Hematopoietic multipotent progenitor cell treated with erythropoietin and hydrocortisone succinate and interleukin-3 and kit ligand, for 8 days (in vitro differentiated cells): ENCODE measurements at places on chromosomes 7 and 10.

- no peak for DNase-seq
These were observed 297.8 kb downstream of the RPS24 start for GRCh38 chr10:78331391-78331922.

GRCh38 chr7:15446722-15447121, 115.1 kb downstream of the AGMO start:
- no peak for DNase-seq

DNA sequence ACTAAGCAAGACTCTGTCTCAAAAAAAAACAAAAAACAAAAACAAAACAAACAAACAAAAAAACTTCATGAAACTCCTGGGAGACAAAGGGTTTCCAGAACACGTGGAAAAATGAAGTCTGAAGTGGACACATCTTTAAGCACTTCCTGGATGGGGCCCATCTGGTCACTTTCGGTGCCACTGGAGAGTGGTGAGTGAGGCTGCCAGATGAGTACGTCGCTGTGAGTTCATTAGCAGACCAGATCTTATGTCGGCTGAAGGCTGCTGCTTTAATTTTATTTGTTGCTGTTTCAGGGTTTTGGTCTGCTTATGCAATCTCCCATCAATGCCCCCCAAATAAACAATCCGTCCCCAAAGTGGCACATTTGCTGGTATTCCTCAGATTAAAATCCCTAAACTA, 64.4 kb downstream of the NPTX2 start:
- DNase-seq, result no peak

DNA sequence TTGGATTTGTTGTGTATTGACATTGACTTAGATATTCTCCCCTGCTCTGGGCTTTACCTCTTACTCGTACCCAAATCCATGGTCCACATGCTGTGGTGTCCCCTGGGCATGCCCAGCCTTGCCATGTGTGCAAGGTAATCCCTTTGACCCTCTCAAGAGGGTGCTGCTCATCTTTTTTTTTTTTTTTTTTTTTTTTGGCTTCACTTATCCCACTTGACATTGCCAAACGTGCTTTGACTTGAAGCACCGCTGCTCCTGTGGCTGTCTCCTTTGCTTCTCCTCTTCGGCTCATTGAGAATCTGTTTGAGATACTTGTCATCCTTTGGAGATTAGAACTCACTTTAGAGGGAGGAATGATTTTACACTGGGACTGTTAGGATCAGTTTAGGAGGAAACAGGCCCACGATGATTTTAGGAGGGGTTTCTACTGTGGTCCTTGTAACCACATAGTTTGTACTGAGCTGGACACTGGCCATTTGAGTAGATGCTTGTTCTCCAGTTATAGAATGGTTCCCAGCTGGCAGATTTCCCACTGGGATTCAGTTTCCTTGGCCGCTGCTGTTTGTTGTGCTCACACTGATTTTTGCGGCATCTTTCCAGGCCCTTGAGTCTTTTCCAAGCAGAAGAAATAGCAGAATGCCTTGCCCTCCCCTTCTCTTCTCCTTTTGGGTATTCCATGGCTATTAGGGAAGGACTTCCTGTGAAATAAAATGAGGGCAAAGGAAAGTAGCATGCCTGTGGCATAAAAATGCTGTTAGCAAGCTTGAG, 184.8 kb downstream of the AUTS2 start:
- no peak for DNase-seq

DNA sequence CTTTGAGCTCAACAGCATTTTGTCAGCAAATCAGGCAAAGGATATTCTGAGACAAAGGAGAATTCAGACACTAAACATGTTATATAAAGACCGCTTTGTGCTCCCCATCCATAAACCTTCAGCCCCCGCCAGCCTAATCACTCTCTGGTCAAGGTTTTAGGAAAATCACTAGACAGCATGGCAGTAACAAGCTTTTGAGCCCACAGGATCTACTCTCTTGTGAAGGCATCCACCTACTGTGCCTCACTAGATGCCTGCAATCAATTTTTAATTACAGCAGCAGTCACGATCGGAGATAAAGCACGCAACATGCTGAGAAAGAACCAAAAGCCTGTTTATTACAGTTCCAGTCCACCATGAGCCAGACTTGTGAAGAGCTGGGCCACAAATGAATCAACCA, 19.1 kb downstream of the PDE1C start:
- no peak for DNase-seq

DNA sequence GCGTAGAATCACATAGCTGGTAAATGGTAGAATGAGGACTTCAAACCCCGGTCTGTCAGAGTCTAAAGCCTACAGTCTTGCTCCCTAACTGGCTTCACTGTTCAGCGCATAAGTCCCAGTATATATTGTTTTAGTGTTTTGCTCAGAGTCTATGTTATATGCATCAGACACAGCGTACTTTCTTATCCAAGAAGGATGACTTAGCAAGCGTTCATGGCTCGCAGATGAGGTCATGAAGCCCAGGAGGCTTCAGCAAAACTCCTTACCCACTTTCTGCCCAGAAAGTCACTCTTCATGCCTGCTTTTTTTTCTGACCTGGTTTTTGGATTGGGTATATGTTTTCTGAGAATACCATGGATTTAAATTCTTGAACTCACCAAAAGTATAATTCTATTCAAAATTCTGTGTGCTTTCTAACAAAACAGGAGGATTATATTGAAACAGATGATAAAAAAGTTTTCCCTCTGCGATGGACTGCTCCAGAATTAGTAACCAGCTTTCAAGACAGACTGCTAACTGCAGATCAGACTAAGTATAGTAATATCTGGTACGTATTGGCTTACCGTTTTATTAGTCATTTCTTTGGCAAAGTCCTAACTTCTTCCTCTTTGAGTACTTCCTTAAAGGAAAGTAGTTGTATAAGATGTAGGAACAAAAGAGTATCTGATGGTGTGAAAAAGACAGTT, 24.6 kb upstream of the BHLHA15 start:
- DNase-seq, result no peak
